ENCODE measurements at places on chromosomes 13 and 19.

DNA sequence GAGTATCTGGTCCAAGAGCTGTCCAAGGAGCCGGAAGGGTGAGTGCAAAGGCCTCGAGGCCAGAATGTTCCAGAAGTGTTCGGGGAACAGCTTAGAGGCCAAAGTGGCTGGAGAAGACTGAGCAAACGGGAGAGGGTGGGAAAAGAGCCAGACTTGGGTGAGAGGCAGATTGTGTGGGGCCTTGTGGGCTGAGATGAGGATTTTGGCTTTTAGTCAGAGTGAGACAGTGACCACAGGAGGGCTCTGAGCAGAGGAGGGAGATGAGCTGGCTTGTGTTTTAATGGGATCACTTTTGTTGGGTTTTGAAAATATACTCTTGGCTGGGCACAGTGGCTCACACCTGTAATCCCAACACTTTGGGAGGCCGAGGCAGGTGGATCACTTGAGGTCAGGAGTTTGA, 5.6 kb downstream of the NANOS2 start:
- DNase-seq: peak; percentile 16

DNA sequence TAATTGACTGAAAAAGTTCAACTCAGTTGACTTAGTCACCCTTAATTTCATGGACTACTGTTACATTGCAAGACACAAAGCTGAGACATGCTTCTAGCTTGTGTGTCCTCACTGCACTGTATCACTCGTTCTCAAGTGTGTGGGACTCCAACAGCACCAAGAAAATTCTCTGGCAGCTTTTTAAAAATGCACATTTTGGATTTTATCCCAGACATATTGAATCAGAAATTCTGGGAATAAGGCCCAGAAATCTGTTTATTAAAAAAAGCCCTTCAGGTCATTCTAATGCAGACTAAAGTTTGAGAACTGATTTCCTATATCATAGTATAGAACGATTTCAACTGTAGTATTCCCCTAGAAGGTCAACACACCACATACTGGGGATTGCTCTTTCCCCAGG, 1485.3 kb downstream of the PCDH9 start:
- DNase-seq: peak; percentile 13

DNA sequence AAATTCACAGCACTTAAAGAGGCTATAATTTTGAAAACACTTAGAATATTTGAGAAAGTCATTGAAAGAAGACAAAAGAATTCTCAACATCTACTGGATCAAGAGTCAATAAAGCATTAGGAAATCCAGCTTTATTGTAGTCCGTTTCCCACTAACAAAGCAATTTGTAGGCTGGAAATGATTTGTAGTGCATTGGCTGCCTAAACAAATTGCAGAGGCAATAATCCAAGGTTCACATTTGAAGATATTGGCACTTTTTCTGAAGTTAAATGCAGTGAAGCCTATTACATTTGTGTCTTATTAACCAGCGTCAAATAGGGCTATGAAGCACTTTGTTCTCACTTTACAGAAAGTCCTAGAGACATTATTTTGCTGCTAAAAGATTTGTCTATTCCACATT, 848.1 kb upstream of the SLITRK1 start:
- no peak for DNase-seq

DNA sequence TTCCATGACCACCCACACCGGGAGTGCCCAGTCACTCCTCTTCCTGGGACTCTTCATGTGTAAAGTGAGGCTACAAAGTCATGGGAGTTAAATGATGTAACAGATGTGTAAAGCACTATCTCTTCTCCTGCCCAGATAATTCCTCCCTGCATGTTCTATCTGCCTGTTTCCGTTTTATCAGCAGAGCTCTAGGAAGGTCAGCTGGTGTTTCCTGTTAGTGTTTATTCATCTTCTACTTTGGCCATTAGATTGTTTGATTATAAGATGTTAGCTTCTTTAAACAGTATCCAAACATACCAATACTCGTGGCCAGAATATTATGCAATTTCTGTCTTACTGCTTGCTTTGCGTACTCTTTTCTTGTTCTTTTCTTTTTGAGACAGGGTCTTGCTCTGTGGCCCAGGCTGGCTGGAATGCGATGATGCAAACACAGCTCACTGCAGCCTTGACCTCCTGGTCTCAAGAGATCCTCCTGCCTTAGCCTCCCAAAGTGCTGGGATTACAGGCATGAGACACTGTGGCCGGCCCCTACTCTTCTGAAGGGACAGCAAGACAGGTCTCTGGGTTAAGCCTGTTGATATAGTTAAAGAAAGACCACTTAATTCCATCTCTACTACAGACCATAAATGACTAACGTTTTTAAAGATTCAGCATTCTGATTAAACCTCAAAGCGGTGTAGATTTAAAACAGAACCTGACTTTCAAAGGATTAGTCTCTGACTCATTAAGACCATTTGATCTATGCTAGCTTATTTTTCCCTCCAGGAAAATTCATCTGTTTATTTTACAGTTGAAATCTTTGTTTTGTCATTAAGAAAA, 97.4 kb upstream of the AKAP11 start:
- DNase-seq: no peak

DNA sequence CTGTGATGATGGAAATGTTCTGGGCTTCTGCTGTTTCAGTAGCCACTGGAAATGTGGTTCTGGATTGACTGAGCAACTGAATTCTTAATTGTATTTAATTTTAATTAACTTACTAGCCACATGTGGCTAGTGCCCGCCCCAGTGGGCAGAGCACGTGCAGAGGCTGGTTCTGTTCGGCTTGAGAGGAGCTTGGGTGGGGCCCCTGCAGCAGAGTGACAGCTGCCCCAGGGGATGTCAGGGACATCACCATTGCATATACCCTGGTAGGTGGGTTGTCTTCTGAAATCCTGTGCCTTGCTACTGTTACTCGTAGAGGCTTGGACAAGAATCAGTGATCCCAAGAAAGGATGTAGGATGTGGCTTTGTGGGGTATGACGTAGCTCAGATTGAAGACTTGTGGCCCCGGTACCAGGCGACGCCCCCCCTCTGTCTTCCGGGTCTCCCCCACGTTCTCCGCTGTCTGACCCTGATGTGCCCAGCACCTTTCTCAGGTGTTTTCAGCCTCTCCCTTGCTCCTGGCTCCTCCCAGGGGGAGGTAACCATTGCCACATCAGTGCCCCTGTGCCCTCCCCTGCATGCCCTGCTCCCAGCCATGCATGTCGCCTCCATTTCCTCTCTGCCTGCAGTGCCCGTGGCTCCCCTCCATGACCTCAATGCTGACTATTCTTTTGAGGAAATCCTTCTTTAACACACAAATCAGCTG, 102.6 kb upstream of the RNF113B start:
- DNase-seq: no peak

- DNase-seq: no peak
Measured at GRCh38 chr13:97327086-97327485, 105.0 kb downstream of the MBNL2 start.

DNA sequence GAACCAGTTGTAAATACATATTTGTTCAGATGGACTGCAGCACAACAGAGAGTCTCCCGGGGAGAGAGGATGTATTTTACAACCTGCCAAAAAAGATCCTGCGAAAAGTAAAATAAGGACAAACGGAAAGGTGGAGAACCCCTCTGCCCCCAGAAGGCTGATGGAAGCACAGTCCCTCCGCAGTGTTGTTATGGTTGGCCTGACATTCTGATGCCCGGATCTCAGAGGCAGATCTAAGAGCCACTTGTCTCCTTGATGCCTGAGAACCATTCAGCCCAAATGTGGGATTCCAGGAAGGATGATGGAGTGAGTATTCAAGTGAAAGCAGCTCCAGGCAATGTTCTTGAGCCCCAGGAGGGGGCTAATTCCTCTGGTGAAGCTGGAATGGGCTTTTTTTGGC, 458.7 kb downstream of the ZNF536 start:
- DNase-seq: no peak

- no peak for DNase-seq
Measured at GRCh38 chr13:51419001-51419636, 33.7 kb downstream of the INTS6 start.

DNA sequence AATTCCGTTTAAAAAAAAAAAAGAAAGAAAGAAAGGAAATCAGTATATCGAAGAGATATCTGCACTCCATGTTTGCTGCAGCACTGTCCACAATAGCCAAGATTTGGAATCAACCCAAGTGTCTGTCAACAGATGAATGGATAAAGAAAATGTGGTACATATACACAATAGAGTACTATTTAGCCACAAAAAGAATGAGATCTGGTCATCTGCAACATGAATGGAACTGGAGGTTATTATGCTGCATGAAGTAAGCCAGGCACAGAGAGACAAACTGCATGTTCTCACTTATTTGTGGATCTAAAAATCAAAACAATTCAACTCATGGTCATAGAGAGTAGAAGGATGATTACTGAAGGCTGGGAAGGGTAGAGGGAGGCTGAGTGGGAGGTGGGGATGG, 16.3 kb downstream of the ZNF565 start:
- no peak for DNase-seq

- no peak for DNase-seq
Measured at GRCh38 chr13:60268203-60268555, 104.5 kb upstream of the DIAPH3 start.

- DNase-seq: no peak
Measured at GRCh38 chr19:4295972-4296771, 6.0 kb downstream of the TMIGD2 start.

- no peak for DNase-seq
Measured at GRCh38 chr19:46828484-46828883, 22.2 kb downstream of the AP2S1 start.

GRCh38 chr19:18521692-18522123, at the start of gene ELL:
TSS of gene ELL (minus strand) at chr19:18522070. CDS start at chr19:18522055, 15 bp downstream.
- DNase-seq: no peak

GRCh38 chr13:23889615-23890607, 711 bp upstream of the MIPEP start:
- DNase-seq: peak; percentile 14

DNA sequence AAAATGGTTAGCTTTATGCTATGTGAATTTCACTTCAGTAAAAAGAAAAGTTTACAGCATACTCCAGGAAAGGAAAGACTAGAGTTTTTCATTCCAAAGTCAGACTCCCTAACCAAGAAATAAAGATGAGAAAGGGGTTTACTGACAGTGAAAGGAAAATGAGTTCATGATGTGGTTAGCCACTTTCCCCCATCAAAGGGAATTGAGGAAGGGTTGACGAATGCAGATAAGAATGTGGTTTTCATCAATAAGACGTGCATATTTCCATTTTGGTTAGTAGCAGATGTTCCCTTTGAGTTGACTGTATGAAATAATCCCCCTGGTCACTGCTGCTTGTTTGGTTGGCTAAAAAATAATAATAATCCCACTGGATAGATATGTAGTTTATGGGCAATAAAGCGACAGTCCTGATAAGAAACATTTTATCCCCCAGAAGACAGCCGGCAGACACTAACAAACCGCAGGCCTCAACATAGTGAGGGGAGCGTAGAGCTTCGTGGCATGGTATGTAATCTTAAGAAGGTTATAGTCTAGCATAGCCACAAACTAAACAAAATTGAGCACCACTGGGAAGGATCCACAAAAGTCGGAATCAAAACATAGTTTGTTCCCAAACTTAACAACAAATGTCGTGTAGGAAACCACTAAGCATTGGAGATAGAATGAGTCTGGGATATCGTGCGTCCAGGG, 114.8 kb downstream of the COL4A2 start:
- no peak for DNase-seq

DNA sequence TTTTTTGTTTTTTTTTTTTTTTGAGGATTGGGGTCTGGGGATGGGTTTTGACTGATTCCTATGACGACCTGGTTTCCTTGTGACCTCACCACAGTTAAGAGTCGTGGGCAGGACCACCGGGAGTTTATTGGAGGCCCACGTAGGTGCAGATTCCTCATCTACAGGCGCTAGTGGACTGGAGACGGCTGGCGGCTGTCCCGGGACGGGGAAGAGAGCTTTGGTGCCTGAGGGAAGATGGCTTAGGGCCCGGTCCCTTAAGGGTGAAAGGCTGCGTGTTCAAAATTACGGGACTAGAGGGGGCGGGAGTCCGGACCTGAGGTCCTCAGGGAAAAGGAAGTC, 682 bp upstream of the TEAD2 start:
- peak; percentile 38 for DNase-seq

- no peak for DNase-seq
Measured at GRCh38 chr13:79237981-79238380, 168.1 kb downstream of the RBM26 start.

- no peak for DNase-seq
Measured at GRCh38 chr13:99792079-99792921, 179.3 kb downstream of the ZIC5 start.

GRCh38 chr13:24232474-24232873, 72.0 kb downstream of the SPATA13 start:
- no peak for DNase-seq

DNA sequence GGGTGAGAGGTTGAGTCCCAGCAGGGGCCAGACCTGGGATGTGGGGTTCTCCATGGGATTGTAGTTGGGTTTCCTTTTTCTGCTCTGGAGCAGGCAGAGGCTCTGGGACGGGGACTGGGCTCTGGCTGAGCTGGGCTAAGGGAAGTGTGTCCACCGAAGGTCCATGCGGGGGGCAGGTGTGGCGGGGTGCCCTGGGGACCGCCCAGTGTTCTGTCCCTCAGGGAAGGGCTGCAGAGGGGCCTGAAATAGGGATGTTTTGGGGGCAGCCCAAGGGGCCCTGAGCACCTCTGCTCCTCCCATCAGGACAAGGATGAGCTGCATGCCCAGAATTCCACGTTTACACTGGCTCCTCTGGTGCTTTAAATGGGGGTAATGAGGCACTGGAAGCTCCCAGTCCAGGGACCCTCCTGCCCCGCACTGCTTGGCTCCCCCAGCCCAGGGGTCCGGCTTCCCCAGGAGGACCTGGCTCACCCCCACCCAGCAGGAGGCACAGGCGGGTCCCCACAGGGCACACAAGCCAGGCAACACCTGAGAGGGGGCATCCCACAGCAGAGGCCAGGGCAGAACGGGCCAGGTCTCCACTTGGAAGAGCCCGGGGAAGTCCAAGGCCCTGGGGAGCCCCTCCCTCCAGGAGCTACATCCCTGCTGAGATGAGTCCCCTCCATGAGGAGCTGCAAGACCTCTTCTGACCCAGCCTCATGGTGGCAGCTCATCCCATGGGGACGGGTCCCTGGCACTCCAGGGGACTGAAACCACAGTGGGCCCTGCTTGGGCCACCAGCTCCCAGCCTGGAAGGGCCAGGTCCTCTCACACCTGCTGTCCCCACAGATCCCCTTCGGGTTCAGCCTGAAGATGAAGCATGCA, 14.7 kb upstream of the ZNF14 start:
- DNase-seq: no peak

- no peak for DNase-seq
Measured at GRCh38 chr19:6216996-6217751, 62.6 kb downstream of the MLLT1 start.

DNA sequence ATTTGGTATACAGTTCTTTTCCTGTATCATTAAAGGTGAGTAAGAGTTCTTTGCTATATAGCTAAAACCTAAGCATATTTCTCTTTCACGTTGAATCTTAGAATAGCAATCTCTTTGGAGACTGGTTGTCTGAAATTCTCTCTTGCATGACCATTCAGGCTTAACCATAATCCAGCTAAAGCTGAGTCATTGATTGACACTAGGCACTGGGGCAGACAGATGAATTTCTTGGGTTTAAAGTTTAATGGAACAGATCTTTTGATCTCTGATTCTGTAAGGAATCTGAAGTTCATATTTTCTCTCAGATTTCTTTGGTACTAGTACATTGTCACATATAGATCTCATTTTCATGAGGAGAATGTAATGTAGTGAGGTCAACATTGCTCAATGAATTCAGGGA, 397.3 kb upstream of the MIR17HG start:
- DNase-seq: no peak

GRCh38 chr13:59368693-59369092, 795.0 kb downstream of the DIAPH3 start:
- no peak for DNase-seq

- no peak for DNase-seq
Measured at GRCh38 chr19:56547535-56547934, 8.8 kb downstream of the ZFP28 start.

- no peak for DNase-seq
Measured at GRCh38 chr13:28340272-28340793, 154.6 kb downstream of the FLT1 start.

Data from AG08395 (cell line).